ENCODE measurements at places on chromosomes 2 and 18.

- DNase-seq, result peak; percentile 25
These were observed 82.5 kb upstream of the SERPINE2 start for GRCh38 chr2:224121406-224122067.

DNA sequence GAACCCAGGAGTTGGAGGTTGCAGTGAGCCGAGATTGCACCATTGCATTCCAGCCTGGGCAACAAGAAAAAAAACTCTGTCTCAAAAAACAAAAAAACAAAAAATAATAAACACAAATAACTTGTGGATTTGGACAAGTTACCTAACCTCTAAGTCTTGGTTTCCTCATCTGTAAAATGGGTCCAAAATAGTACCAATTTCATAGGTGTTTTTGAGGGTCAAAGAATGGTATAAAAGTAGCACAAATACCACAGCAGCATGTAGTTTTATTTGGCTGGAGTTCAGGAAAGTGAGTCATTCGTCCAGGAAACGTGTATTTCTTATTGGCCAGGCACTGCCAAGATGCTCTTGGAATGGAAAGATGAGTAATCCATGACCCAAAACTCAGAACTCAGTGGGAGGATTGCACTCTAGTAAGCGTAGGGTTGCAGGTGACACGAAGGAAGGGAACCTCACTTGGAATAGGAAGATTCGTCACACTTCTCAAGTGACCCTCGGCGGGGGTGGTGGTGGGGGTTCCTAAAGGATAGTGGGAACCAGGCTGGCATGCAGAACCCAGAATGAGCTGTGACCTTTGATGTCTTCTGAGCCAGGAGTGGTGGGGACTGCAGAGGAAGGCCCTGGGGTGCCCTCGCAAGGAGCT lies 24.4 kb downstream of the GRHL1 start:
- peak; percentile 97 for DNase-seq

GRCh38 chr2:219204425-219205164 lies 2.0 kb upstream of the ZFAND2B start:
- DNase-seq, result no peak

- peak; percentile 76 for DNase-seq
These were observed 90.3 kb downstream of the RBMS1 start for GRCh38 chr2:160402997-160403979.

GRCh38 chr18:26357960-26358359 lies 131.7 kb downstream of the TAF4B start:
- no peak for DNase-seq

DNA sequence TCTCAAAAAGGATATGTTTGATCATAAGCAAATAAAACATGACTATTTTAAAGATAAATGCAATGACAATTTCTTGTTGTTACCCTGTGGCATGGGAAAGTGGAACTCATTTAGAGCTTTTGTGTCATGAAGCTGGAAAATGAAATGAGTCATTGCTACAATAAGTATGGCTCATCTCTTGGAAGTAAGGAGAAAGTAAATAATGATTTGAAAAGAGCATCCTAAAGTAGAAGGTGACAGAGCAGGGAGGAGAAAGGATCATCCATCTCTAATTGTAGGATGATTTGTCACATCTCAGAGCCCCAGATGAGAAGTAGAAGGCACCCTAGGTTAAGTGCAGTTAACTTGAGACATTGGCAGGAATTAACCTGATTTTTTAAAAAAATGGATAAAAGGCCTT lies 200.5 kb downstream of the CPS1 start:
- no peak for DNase-seq

DNA sequence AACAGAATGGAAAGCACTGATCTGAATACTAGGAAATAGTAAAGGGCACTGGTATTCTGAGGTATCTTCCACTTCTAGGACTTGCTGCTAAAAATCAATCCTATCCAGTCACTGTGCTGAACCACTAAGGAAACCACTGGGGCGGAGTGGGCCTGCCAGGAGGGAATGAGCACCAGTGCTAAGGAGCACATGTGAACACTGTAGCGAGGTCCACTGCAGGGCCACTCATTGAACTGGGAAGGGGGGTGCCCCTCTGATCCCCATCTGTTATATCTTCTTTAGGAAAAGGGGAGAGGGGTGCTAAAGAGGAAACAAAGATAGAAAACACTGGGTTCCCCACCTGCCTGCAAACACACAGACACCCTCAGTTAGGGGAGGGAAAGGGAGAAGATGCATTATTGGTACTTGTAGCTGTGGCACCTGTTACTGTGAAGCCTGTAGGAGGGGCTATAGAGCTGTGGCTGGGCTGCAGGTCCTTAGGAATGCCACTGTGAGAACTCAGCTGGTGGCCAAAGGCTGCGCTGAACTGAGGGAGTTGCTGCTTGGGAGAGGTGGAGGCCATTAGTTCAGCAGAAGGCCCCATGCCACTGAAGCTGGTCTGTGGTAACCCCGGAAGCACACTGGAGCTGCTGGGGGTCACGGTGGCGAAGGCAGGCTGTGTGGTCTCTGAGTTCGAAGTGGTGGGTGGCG lies 81.8 kb downstream of the INO80D start:
- DNase-seq, result peak; percentile 37

- DNase-seq, result no peak
These were observed 11.2 kb upstream of the FN1 start for GRCh38 chr2:215447056-215447455.

DNA sequence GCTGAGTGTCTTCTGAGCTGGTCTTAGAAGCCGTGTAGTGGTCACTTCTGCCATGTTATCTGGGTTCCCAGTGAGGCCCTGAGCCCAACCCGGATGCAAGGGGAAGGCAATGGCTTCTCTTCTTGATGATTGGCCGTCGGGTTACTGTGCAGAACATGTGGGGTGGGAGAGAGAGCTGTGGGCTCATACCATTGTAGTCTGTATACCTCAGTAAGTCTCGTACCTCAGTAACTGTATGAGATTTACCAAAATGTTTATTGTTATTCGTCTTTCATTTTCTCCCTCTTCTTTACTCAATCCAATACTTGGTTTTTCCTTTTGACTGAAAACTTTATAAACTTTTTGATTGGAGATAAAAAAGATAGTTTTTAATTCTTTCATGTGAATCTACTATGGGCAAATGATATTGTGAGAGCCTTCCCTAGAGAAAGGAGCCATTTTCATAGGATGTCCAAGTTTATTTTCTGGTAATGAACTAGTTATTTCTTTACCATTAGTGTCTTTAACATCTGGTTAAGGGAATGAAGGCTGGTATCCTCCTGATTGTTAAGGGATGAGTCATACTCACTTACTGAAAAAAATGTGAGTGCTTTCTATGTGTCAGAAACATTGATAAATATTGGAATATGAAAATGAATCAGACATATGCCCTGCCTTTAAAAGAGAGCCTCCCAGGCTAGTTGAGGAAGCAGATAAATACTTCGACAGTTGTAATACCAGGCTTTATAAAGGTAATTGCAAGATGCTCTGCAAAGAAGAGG lies 129.9 kb downstream of the PRPF40A start:
- DNase-seq, result peak; percentile 55

DNA sequence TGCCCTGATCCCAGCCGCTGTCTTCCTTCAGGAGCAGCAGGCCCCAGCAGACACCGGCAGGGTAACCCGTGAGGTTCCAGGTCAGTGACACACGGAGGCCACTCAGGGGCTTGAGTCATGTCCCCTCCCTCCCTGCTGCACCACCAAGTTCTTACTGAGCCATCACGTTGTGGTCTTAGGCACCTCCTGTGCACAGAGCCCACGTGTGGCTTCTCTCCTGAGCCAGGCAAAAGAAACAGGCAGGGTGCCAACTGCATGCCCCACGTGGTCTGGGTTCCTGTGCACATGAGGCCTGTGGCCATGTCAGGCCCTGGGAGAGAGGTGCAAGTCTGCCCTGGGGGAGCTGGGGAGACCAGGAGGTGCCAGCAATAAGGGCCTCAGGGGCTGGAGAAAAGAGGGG lies 264.8 kb downstream of the KLHL29 start:
- no peak for DNase-seq

- DNase-seq, result peak; percentile 74
These were observed 385.8 kb upstream of the TRIB2 start for GRCh38 chr2:12330916-12331315.

DNA sequence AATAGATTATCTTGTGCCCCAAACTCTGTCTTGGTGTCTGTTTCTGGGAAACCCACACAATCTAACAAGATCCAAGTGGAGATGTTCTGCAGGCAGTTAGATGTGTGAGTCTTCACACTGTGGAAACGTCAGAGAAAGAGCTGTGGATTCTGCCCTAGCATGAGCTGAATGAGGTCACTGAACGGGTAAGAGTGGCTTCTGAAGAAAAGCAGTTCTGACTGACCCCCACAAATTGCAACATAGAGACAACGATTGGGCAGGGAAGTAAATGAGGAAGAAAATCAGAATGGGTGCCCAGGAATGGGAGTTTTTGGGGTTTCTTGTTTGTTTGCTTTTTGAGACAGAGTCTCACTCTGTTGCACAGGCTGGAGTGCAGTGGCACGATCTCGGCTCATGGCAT lies 12.9 kb upstream of the RPL37A start:
- DNase-seq, result no peak

- DNase-seq, result peak; percentile 45
These were observed 61.6 kb downstream of the COL6A3 start for GRCh38 chr2:237352279-237352845.

DNA sequence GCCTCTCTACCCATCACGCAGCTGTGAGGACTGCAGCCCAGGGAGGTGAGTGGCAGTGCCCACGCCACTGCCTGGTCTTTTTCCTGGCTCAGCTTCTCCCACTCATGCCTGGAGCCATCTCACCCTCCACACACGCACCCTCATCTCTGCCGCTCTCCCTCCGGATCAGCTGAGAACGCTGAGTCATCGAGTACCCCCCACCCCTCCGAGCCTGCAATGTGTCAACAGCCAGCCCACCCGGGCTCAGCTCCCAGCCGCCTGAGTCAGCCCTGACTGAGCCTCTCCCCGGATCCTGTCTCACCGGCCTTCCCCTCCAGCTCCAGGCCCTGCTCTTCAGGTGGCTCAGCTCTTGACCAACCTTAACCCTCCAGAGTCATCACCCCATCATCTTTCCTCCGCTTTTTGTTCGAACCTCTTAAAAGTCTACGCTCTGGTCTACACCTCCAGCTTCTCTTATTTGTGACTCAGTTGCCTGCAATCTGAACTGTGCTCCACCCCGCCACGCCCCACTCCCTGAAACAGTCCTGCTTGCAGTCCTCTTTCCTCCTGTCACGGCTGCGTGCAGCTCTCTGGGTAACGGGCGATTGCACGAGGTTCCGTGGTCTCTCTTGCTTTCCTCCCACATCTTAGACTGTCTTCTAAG lies 94.4 kb upstream of the ASAP2 start:
- DNase-seq, result peak; percentile 93

DNA sequence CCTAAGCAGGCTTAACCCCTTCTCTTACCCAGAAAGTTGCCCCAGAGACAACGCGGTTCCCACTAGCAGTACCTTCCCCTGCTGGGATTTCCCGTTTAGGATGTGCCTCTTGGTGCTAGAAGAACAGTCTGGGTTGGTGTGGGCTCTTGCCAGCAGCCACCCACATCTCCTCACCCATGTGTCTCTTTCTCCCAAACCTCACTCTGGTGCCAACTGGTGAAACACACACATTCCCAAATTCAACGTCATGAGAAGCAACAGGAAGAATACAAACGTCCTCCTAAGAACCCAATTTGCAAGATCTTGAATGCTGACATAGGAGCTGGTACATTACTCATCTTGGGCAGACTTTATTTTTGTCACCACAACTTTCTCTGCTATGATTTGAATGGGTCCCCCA lies 36.2 kb downstream of the DIPK1C start:
- no peak for DNase-seq

GRCh38 chr18:70322928-70323327 lies 34.1 kb downstream of the SOCS6 start:
- no peak for DNase-seq

DNA sequence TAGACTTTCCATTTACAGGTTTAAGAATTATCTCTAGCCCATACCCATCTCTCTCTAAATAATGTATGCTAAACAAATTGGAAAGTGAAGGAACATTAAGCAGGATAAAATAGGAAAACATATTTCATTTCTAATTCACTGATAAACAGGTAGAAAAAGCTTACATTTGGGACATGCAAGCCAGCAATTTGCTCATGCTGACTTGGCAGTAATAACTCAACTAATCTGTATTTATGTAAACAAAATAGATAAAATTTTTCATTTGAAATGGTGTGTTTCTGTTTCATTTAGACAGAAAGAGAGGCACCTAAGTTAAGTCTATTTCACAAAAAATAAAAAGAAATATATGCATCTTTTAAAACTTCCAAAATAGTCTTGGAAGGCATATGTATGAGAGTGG lies 877.3 kb upstream of the LRRTM1 start:
- no peak for DNase-seq

DNA sequence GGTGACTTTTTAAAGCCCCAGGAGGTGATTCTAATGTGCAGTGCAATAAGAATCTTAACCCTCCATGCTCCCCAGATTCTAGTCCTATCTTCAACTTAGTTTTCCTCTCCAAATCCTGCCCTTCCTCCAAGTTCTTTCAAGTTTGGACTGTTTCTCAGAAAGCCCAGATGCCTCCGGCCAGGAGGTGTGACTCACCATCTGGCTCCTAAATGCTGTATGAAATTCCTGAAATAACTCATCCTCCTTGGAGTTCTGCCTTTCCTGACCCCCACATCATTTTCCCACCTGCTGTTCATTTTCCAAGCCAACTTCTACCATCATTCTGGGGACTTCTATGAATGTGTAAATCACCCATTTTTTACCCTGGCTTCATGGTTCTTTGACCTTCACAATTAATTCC lies 118.2 kb upstream of the NOL4 start:
- no peak for DNase-seq

GRCh38 chr2:213189001-213189899 lies 37.8 kb upstream of the IKZF2 start:
- DNase-seq, result peak; percentile 74

GRCh38 chr2:128710729-128711128 lies 392.1 kb upstream of the HS6ST1 start:
- DNase-seq, result no peak

GRCh38 chr18:9015689-9016088 lies 86.8 kb upstream of the NDUFV2 start:
- DNase-seq, result peak; percentile 21

DNA sequence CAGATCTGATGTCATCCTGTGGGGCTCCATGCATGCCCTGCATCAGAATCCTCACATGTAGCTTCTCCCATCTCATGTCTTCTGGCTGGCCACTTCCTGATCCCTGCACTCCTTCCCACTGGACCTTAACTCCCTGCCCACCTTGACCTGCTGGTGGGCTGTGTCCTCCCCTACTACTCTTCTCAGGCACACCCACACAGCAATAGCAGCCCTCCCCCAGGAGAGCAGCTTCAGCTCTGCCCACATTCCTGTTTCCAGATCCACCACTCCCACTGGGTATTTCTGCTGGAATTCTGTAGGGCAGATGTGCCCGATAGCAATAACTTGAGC lies 137.0 kb upstream of the HS6ST1 start:
- no peak for DNase-seq

DNA sequence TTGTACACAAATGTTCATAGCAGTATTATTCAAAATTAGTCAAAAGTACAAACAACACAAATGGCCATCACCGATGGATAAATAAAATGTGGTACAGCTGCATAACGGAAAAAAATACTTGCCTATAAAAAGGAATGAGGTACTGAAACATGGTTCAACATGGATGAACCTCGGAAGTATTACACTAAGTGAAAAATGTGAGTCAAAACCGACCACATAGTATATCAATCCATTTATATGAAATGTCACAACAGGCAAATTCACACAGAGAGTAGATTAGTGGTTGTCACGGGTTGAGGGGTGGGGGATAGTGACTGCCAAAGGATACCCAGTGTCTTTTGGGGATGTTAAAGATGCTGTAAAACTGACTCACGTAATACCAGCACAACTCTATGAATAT lies 3.5 kb downstream of the SS18 start:
- no peak for DNase-seq

- no peak for DNase-seq
These were observed 125.7 kb upstream of the CYP26B1 start for GRCh38 chr2:72273384-72273783.
